ENCODE measurements at places on chromosomes 2 and 18.

- DNase-seq = peak; percentile 46
Measured at GRCh38 chr2:25700221-25700660, 26.9 kb upstream of the DTNB start.

- DNase-seq = no peak
Measured at GRCh38 chr18:69365658-69366057, 35.0 kb upstream of the DOK6 start.

GRCh38 chr2:163692081-163692480 lies 43.7 kb downstream of the FIGN start:
- DNase-seq = no peak

DNA sequence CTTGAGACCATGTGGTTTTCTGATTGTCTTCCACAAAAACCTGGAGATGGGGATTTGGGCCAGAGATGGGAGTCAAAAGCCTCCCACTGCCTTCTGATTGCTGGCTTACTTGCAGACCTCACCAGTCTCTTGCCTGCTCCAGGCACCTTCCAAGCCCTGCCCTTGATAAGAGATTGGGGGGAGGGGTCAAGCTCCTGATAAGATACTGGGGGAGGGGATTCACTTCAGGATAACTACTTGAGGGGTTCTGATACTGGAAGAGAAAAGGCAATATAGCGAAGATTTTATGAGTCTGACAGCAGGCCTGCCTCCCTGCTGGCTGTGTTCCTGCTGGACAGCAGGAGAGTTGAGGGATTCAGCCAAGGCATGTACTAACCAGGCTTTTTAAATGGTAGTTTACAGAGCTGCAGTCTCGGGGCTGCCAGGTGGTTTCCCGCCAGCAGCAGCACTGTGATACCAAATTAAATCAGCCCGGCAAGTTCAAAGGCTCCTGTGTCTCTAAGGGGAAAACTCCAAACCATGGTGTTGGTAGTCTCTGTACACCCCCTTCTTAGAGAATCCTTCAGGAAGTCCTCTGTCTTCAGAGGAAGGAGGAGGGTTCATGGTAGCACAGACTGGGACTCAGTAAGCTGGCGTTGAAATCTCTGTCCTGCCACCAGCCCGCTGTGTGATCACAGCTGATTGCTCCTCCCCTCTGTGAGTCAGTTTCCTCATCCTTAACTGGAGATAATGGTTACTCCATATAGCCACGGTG lies 58.3 kb downstream of the FBXO36 start:
- peak; percentile 87 for DNase-seq

GRCh38 chr18:23719634-23720201 lies 30.5 kb downstream of the LAMA3 start:
- DNase-seq = peak; percentile 67

- no peak for DNase-seq
Measured at GRCh38 chr2:2933426-2933825, 444.2 kb downstream of the EIPR1 start.

DNA sequence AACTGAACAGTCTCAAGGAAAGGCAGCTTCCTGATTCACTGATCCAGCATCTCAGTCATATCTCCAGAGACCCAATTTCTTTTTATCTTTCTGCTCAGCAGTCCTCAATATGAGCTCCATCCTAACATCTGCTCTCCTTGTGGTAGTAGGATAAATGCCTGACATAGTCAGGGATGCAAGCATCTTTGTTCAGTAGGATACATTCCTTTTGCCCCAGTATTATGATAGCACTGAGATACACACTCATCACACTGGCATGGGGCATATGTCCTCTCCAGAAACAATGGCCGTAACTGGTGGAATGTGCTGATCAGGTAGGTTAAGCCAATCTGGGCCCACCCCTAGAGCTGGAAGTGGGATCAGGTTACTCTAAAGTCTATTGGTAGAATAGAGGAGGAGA lies 207.2 kb downstream of the ETAA1 start:
- no peak for DNase-seq

DNA sequence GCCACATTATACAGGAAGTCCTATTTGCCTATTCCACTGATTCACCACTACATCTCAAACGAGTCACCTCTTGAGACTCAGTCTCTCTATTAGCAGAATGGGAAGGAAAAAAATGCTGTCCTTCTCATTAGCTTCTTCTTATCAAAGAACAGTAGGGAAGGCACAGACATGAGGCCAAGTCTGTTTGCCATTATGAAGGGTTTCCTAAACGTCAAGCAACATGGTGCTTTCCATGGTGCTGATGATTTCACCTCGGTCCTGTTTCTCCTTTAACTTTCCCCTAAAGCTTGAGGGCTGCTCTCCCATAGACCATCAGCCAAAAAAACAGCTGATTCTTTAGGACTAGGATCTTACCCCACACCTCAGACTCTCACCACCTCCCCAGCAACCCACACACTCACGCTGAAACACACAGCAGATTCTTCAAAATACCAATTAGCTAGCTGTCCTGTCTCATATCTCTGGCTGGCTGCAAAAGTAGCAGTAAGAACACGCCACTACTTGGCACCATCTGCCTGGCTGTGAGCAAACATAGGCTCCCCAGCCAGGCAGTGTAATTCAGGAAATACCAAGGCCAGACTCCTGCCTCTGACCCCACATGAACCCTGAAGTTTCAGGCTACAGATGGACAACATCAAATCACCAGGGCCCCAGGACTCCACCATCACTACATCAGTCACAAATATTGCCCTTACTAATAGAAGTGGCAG lies 30.5 kb downstream of the GALNT14 start:
- no peak for DNase-seq

- DNase-seq = peak; percentile 97
Measured at GRCh38 chr18:13382366-13382953, 163.9 kb downstream of the LDLRAD4 start.

DNA sequence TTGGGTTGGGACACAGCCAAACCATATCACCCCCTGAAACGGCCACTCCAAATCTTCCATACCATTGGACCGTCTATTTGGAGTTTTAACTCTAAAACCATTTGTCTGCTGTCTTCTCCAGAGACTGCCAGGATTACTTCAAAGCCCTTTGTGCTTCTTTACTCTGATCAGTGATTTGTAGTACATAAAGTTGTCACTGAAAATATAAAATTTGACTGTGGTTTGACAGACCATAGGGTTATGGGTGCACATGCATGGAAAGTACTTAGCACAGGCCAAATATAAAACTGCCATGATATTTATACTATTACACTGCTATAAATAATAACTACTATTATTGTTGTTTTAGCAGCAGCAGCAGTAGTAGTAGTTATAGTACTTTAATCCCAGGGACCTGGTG lies 53.7 kb upstream of the AQP4 start:
- DNase-seq = no peak

DNA sequence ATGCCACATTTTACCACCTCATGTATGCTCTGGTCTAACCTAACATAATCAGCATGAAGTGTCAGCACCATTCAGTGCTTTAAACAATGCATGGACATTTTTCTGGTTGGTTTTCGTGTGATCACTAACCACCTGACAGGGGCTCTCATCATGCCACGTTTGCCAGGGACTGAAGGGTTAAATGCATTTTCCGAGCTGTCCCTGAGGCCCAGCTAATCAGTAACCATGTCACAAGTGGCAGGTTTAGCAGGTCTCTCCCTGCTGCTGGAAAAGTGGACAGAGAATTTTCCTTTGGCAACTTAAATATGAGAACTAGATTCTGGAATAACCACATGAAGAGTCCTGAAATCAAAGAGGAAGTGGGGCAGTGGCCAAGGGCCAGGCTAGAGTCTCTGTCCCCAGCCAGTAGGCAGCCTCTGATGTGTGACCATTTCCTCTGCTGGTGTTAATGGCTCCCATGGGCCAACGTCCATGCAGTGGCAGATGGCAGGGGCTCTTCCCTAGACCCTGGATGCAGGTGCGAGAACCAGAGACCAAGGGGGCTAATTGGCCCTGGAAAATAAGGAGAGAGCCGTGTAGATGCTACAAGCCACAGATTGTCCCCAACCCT lies 69.5 kb downstream of the TPGS2 start:
- DNase-seq = no peak

DNA sequence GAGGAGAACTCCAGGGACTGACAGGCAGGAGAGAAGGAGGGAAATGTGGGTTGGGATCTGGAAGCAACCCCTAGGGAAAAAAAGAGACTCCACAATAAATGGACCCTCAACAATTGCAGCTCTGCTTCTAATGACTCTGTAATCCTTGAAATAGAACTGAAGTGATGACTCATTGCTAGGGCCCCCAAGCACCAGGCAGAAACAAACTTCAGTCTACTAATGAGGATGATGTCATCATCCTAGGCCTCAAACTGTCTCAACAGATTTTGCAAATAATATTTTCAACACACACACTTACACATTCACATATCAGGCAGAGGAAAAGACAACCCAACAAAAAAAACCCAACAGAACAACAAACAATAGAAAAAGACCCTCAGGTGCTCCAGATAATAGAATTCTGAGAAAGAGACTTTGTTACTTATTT lies 143.3 kb downstream of the HDAC4 start:
- no peak for DNase-seq

DNA sequence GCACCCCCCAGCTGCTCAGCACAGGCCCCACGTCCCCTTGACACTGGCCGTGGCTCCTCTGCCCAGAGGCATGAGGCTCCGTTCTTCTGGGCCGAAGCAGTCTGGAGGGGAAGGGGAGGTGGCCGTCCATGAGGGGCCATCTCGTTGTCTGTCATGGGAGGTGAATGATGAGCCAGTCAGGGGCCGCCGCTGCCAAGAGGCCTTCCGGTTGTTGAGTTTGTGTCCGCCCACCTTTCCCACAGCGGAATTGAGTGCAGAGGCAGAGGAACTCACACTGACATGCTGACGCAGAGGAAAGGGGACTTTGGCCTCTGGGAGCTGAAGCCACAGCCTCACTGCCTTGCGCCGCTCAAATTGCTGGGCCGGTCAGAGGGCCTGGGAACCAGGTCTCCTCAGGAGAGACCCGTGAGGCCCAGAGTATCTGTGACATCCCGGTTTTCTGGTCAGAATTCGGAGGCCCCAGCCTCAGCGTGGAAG lies 268.4 kb downstream of the ATAD2B start:
- peak; percentile 96 for DNase-seq

DNA sequence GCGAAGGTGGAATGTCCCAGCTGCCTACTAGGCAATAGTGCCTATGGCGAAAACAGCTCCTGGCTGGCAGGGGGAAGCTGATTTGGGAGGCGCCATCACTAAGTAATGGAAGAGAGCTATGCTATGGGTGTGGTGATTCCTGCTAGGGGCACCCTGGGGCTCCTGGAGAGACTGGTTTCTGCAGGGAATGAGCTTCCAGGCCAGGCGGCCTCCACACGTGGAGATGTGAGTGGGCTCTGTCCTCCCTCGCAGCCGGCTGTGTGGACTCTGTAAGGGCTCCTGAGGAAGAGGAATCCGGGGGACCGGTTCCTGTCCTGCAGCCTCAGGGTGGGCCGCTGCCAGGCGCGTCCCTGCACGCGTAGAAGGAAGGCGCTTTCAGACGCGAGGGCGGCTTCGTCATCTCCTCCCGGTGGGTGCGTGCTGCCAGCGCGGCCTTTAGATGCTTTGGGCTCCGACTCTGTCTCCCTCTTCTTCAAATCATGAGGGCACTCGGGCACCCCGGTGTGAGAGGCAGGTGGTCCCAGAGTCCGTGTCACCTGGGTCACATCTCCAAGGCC lies 55.5 kb upstream of the ANKRD62 start:
- no peak for DNase-seq

DNA sequence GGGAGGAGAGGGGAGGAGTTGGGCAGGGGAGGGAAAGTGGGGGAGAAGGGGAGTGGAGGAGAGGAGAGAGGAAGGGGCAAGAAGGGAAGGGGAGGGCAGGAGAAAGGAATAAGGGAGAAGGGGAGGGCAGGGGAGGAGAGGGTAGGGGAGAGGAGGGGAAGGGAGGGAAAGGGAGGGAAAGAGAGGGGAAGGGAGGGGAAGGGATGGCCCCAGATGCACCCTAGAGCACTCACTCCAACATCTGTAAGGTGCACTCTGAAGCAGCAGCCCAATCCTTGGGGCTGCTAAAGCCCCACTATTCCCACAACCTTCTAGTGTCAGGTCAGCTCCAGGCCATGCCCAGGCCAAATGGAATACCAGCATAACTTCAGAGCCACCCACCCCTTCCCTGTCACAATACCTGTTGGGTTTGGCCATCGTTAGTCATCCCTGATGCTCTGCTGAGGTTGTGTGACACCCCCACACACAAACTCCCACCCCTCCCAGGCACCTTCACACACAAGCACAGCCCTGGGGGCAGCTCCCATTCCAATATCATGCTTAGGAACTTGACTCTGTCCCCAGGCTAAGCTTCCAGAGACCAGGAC lies 55.7 kb upstream of the PKDCC start:
- no peak for DNase-seq

DNA sequence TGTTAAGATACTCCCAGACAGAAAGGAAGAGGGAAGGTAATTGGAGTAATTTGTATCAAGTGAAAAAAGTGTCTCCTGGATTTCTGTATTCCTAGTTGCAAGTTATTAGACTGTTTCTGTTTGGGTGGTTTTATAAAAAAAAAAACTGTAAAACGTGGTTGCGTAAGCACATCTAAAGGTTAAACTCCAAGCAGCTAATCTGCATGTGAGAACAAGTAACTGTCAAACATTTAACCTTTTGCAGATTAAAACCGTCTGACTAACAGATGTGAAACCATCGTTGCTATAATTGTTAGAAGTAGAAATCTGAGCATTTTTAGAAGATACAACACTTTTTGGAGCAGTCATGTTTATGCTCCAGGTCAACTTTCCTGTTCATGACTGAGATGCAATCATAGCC lies 72.3 kb downstream of the AFF3 start:
- DNase-seq = no peak

GRCh38 chr2:169131587-169132512 lies 62.5 kb downstream of the DHRS9 start:
- DNase-seq = peak; percentile 70

- DNase-seq = no peak
Measured at GRCh38 chr2:171741189-171741588, 53.9 kb downstream of the DYNC1I2 start.

DNA sequence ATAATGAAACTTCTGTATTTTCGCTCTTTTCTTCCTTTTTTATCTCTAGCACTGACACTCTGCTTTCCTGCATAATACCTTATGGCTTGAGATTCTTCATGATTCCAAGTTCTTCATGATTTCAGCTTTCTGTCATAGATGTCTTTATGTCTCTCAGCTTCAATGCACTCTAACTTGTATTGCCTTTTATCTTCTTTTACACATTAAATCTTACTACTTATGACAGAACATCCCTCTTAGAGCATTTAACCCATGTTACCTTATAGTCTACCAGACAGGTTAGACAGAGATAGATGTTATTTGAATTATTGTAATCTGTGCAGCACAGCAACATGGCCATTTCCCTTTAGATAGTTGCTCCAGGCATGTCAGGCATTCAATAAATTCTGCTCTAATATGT lies 1475.7 kb upstream of the TMEFF2 start:
- no peak for DNase-seq

DNA sequence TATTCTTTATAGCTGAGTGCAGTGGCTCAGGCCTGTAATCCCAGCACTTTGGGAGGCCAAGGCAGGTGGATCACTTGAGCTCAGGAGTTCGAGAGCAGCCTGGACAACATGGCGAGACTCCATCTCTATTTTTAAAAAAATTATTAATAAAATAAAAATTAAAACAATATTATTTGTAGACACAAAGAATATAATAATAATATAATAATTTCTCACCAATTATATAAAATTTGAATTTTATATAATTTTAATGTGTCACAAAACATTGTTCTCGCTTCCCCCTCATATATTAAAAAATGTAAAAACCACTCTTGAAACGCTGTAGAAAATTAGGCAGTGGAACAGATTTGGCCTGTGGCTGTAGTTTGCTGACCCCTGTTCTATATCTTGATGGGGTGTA lies 5.6 kb upstream of the KDM3A start:
- DNase-seq = no peak

GRCh38 chr2:164479460-164479859 lies 141.8 kb downstream of the GRB14 start:
- DNase-seq = peak; percentile 50

- DNase-seq = no peak
Measured at GRCh38 chr2:229089776-229090175, 181.3 kb downstream of the PID1 start.
